ENCODE measurements at places on chromosomes 1 and 21.

- peak; percentile 69 for DNase-seq
These were observed 12.7 kb downstream of the MEF2D start for GRCh38 chr1:156487862-156488261.

GRCh38 chr1:32180186-32181060 lies 948 bp downstream of the TXLNA start:
- DNase-seq, result peak; percentile 56

GRCh38 chr1:24400065-24400464 lies 13.5 kb downstream of the STPG1 start:
- DNase-seq, result no peak

DNA sequence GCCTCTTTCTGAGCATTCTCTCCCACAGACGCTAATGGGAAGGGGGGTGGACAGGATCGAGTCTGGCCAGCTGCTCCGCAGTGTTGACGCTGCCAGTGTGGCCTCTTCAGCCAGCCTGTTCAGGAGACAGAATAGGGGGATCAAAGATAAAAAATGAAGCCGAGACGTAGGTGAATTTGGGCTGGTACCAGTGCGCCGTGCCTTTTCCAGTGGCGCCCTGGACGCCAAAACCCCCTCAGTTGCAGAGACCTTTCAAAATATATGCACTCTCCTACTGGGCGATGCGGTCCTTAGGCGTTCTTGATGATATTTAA lies 1.1 kb downstream of the TTC3 start:
- DNase-seq, result no peak

DNA sequence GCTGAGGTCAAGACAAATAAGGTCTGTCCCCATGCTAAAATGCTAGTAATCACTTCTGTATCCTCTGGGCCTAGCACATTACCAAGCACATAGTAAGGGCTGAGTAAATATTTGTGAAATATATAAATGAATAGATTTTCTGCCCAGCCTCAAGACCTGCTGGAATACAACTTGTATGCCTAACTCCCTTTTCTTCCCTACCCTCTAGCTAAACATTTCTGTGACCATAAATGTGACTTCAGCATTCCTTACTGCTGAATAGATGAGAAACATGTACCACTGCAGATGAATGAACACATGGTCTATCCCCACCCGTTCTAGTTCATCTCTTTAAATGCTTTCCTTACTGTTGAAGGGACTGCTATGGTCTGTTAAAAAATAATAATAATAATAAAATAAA lies 209.0 kb upstream of the HOOK1 start:
- DNase-seq, result no peak

GRCh38 chr1:230295367-230295766 lies 130.8 kb downstream of the PGBD5 start:
- DNase-seq, result no peak

DNA sequence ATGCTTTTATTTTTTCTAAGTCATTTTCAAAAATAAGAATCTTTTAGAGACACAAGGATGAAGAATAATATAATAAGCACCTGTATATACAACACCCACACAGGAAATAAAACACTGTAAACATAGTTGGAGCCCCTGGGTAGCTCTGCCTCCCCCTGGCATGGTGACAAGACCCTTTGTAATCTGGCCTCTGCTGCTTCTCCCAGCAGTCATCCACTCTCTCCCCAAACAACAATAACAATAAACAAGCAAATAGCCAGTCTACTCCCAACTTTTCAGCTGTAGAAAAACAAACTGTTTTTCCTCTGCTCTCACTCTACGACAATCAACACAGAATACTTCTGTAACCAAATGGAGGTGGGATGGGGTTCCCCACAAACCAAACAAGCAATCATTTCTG lies 110.1 kb downstream of the CSMD2 start:
- no peak for DNase-seq

DNA sequence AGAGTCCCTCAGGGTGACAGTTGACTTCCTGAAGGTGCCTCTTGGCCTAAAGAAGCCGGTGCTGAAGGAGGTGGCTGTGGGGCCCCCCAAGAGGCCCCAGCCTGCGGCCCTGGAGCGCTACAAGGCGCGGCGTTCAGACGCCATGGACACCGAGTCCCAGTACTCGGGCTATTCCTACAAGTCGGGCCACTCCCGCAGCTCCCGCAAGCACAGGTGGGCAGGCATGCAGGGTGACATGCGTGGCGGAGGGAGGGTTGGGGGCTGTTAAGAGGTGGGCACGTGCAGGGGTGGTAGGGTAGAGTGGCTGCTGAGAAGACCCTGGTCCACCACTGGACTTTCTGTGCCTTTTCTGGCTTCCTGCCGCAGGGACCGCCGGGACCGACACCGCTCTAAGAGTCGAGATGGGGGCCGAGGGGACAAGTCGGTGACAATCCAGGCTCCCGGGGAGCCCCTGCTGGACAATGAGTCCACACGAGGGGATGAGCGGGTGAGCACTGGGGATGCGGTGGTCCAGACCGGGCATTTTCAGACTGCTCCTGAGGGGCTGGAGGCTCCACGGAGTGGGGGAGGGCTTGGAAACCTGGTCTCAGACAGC lies 15.4 kb downstream of the VANGL2 start:
- DNase-seq, result no peak

DNA sequence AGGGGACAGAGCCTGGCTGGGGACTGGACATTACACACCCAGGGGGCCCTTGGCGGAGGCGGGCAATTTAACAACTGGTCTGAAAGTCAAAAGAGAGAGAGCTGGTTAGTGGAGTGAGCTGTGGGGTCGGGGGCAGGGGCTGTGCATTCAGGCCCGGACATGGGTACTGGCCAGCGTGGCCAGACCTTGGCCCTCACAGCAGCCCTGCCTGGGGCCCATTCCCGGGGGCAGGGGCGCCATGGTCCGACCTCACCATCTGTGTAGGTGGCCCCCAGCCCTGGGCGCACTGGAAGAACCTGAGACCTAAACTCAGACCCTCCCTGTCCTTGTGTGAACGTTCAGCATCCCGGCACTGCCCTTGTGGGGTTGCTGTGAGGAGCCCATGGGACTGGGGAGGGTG lies 5.0 kb downstream of the CLDN19 start:
- DNase-seq, result no peak

DNA sequence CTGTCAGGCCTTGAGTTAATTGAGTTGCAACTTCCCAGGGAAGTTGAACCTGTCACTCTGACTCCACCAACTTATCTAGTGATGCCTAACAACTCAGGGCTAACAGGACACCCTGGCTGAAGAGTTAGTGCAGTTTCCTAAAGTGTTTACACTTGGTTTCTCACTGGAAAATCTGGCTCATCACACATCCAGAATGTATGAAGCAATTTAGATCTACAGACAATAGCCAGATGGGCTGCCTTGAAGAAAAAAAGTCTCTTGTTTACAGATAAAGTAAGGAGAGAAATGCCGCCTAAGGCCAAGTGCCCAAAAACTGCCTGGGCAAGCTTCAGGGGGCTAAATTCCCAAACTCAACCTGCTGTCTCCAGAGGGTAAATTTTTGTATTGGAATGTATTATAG lies 446.3 kb upstream of the NCAM2 start:
- DNase-seq, result no peak

DNA sequence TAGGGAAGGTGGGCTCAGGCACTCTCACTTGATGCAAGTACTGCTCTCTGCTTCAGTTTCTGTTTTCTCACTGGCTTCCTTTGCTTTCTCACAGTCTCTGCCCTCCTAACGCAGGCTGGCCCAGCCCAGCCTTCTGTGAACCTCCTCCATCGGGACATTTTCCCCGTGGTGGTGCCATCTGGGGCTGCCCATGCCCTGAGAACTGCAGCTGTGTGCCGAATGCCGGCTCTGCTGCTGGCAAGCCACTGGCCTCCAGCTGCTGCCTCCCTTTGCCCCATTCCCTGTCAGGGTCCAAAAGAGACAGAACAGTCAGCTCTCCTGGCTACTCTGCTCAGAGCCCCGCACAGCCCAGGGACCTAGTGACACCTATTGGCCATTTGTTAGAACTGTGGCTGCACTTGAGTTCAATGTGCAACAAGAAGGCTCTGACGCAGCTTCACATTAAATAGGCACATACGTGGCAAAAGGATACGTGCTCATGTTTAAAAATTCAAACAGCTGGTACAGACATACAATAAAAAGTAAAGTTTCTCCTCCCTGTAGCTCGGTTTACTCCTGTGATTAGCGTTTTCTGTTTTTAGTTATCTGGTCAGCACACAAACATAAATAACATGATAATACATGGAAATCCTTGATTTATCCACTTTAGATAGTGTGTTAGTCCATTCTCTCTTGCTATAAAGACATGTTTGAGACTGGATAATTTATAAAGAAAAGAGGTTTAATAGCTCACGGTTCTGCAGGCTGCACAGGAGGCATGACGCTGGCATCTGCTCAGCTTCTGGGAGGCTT lies 46.6 kb downstream of the FCRL5 start:
- DNase-seq, result peak; percentile 56

GRCh38 chr1:179785031-179785431 lies 41.9 kb downstream of the FAM163A start:
- no peak for DNase-seq

- DNase-seq, result no peak
These were observed 75.5 kb downstream of the KAZN start for GRCh38 chr1:14674030-14674429.

DNA sequence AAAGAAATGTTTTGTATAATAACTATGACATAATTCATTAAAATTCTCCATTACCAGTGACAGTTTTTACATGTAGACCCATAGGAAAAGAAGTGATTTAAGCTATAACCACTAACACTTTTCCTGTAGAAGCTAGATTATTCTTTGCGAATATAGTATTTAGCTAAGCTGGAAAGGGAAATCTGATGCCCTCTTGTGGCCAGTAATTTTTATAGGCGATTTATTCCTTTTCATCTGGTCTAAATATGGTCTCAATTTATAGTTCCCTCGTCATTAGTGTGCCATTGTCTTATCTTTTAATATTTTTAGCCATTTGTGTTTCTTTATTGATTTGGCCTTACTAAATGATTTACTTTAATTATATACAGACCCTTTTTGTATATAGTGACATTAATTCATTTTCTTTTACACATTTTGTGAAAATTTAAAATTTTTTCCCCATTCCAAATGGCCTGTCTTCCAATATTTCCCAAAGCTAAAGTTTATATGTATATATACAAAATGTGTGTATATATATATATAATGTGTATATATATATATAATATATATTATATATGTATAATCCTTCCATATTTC lies 26.7 kb downstream of the BTG3 start:
- DNase-seq, result no peak

GRCh38 chr1:48182439-48182838 lies 40.1 kb upstream of the SLC5A9 start:
- DNase-seq, result no peak

GRCh38 chr1:4591926-4592325 lies 62.5 kb upstream of the AJAP1 start:
- DNase-seq, result no peak

DNA sequence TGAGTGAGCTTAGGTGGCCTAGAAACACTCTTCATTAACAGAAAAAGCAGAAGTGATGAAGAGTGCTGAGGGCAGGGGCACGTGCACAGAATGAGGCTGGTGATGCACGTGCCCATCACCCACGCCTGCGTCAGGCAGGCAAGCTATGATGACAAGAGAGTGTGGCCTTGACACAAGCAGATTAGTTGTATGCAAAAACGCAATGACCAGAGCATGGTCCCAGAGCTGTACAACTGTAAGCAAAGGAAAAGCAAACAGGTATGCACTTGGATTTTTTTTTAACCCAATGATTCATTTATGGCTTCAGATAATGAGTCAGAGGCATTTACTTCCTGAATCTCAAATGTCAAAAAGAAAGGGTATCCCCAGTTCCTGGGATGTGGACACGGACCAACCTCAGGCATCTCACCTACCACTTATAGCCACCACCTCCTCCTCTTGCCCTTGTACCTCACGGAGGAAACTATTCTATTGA lies 9.1 kb upstream of the TMEM61 start:
- DNase-seq, result no peak

GRCh38 chr1:114234408-114235124 lies 80.9 kb upstream of the SYT6 start:
- no peak for DNase-seq

DNA sequence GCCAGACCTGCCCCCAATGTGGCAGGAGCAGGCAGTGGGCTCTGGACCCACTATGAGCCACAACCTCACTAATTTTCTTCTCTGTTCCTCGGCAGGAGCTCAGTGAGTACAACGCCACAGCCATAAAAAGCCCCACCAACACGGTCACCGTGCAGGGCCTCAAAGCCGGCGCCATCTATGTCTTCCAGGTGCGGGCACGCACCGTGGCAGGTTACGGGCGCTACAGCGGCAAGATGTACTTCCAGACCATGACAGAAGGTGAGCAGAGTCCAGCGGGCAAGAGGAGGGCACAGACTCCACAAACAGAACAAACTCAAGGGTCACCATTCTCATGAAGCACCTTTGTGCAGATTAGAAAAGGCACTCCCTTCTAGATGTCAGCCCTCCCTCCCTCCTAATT lies 79.9 kb downstream of the LACTBL1 start:
- DNase-seq, result no peak

DNA sequence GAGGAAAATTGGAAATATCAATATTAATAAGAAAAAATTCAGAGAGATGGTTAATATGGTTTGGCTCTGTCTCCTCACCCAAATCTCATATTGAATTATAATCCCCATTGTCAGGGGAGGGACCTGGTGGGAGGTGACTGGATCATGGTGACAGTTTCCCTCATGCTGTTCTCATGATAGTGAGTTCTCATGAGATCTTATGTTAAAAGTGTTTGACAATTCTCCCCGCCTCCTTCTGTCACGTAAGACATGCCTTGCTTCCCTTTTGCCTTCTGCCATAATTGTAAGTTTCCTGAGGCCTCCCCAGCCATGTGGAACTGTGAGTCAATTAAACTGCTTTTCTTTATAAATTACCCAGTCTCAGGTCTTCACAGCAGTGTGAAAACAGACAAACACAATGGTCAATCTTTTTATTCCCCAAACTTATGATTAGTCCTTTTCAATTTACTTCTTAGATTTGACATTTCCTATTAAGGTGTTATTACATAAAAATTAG lies 11.0 kb downstream of the EGLN1 start:
- DNase-seq, result no peak

GRCh38 chr1:24641646-24642151 lies 1.4 kb upstream of the SRRM1 start:
- DNase-seq, result peak; percentile 55
